LNCaP clone FGC (cell line): ENCODE measurements at places on chromosomes 16 and 17.

GRCh38 chr17:16425698-16426659 lies 10.6 kb downstream of the TRPV2 start:
- DNase-seq, result no peak

DNA sequence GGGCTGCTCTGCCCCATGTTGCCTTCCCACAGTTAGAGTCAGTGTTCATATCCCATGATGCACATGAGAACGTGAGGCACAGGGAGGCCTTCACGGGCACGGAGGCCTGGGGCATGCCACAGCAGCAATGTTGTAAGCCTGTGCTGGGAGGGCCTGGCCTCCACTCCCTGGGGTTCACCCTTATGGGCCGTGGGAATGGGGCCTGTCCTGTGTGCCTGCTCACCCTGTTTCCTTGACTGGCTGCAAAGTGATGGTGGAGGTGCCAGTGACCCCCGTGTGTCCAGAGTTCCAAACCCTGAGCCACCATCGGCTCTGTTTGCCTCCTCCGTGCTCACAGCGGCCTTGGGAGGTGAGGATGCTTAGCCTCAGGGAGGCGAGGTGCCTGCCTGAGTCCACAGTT lies 9.6 kb downstream of the POLR3E start:
- DNase-seq, result no peak

DNA sequence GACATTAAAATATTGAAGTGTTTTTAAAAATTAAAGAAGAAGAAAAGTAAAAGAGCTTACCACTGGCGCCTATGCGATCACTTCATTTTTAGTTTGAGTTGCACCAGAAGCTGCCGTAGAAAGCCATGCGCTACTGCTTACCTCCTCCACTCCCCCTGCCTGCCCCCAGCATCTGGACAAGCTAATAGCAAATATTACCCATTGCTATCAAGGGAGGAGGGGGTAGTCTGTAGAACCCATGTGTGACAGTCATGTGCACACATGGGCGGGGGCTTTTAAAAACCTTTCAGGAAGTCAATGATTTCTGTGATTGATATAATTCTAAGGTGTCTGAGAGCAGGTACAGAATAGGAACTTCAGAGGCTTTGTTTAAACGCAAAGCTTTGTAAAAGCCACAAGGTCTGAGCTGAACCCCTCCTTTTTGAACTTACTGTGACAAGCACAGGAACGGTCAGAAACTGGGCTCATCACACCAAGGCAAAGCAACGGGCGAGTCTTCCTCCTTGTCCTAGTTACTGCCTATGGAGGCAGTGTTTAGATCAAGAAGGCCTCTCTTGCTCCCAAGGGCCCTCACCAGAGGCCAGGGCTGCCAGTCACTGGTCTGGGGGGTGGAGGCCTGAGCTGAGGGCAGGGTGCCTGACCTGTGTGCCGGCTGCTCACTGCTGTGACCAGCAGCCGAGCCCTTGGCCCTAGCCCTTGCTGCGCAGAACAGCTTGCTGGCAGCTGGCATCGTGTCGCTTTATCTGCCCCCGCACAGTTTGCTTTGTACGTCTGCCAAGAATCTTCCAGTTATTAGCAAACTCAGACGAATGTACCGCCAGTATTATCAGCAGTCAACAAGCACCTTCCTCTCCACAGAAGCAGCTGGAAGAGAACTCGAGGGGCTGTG lies 15.0 kb downstream of the GINS2 start:
- peak; percentile 91 for DNase-seq

DNA sequence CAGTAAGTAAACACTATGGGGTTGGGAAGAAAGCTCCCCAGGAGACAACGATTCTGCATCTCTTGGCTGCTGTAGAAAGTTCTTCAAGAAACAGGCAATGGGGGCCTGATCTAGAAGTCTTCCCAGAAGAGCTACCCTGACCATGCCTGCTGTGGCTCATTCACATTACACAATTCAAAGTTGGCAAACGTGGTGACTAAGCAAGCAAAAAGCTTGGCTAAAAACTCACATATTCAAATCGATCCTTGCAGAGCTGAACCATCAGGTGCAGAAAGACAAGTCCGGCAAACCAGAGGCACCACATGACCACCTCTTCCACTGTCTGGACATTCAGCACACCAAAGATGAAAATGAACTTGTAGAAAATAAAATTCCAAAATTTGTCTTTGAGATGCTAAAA lies 16.1 kb downstream of the AMFR start:
- DNase-seq, result peak; percentile 65

DNA sequence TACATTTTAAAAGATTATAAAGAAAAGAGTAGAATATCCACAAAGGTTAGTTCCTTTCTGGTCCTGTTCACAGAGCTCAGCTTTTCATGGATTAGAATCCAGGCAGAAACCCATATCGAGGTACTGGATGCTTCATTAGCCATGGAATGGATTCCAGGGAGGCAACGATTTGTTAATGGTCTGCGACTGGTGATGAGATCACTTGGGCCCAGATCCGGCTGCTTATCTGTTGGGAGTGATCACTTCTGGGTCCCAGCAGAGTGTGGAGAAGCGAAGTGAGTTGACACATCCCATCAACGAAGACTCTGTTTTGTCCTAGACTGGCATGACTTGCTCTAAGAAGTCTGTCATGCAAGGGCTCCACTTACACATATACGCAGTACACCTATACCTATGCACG lies 165.8 kb downstream of the MAF start:
- DNase-seq, result no peak

DNA sequence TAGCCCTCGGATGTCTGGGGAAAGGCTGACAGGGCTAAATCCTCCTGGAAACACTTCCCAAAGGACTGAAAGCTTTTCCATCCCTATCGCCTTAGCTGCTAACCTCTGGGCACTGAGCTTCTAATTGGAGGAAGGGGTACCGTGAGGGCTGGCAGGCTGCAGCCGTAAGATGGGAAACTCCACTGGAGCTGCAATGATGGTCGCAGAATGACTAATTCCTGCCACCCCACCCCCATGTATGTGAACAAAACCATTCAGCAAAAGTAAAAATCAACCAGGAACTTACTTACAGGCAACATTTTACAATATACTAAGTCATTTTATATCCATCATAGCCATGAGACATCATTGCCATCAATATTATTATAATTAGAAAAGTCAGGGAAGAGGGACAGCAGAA lies 133.3 kb downstream of the ABCC12 start:
- no peak for DNase-seq

- no peak for DNase-seq
Measured at GRCh38 chr17:73985466-73986015, 217.9 kb upstream of the RPL38 start.

DNA sequence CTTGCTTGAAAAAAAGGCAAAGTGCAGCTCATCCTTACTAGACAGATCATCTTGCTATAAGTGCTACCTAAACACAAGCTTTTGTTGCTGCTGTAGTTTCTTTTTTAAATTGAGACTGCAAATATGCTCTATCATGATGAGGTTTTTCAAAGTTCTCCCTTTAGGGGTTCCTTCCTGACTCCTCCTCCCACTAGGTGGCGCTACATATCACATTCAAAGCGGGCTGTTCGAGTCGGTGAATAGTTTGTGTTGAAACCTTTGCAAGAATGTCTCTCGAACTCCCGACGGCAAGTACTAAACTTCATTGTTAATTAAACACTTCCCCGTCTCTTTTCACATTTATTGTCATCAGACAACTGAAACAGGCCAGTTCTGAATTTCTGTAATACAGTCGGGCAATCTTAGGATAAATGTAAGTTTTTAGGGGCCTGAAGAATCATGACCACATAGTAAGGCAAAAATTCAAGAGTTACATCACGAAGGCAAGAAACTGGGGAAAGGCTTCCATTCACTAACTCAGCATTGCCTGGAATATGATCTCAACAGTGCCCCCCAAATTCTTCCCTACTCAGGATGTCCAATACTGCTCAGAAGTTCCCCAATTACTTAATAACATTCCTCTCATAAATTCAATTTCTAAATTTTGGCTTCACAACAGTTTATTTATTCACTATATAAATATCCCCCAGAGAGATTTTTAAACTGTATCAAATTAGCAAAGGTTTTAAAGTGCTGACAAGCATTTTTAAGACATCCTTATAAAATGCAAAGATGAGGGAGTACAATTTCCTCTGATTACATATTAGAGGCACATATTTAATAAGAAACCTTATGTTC lies 6.7 kb downstream of the HS3ST3A1 start:
- peak; percentile 34 for DNase-seq

DNA sequence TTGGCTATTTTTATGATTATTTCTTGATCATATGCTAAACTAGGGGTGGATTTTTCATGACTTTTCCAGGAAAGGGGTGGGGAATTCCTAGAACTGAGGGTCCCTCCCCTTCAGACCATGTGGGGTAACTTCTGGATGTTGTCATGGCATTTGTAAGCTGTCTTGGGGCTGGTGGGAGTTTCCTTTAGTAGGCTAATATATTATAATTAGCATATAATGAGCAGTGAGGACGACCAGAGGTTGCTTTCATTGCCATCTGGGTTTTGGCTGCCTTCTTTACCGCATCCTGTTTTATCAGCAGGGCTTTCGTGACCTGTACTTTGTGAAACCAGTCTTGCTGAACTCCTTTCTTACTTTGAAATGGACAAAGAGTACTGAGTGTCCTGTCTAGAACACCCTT lies 40.4 kb upstream of the ABCA5 start:
- no peak for DNase-seq

DNA sequence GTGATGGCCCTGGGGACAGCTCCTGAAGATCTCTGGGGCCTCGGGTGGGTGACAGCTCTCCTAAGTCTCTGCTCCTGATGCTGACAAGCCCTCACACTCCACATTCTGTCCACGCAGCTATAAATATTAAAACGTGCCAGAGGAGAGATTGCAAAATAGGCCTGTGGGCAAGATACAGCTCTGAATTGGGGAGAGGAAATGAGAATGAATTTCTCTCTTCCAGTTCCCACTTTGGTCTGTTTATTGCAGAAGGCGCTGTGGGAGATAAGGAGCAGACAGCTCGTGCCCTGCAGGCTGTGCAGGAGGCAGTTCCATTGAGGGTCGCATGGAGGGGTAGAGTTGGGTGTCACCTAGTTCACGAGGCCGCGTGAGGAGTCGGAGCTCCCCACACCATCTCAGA lies 87.5 kb upstream of the SDK2 start:
- DNase-seq, result no peak

DNA sequence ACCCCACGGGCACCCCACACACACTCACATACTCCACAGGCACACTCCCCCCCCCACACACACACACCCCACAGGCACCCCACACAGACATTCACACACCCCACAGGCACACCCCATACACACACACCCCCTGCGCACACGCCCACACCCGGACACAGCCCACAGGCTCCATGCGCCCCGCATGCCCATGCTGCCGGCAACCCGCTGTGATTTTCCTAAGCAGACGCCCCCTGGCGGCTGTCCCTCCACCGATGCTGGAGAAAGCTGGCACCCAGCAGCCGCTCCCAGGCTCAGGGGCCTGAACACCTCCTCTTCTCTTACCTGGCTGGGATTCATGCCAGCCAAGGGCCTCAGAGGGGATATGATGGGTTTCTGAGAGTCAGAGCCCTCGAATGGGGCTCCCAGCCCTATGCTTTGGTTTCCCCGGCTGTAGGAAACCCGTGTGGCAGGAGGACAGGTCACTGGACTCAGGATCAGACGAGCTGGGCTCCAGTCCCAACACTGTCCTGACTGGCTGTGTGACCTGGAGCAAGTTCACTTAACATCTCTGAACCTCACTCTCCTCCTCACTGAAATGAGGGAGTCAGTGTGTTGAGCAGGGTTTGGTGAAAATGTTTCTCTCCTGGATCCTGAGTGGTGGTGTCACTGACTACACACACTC lies 19.6 kb upstream of the TNFRSF13B start:
- no peak for DNase-seq

- DNase-seq, result no peak
Measured at GRCh38 chr16:81435567-81435966, 9.0 kb upstream of the CMIP start.

DNA sequence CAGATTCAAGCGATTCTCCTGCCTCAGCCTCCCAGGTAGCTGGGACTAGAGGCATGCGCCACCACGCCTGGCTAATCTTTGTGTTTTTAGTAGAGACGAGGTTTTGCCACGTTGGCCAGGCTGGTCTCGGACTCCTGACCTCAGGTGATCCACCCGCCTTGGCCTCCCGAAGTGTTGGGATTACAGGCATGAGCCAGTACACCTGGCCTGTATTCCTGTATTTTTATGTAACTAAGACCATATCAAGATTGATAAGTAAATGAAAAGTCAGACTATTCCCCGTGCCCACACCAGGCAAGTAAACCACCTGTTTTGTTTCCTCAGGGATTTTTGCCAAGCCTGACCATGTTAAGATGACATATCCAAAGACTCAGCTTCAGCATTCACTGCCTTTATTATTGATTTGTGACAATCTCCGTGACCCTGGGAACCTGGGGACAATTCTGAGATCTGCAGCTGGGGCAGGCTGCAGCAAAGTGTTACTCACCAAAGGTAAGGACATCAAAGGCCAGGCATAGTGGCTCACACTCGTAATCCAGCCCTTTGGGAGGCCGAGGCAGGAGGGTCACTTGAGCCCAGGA lies 5.6 kb downstream of the MRM3 start:
- DNase-seq, result no peak

DNA sequence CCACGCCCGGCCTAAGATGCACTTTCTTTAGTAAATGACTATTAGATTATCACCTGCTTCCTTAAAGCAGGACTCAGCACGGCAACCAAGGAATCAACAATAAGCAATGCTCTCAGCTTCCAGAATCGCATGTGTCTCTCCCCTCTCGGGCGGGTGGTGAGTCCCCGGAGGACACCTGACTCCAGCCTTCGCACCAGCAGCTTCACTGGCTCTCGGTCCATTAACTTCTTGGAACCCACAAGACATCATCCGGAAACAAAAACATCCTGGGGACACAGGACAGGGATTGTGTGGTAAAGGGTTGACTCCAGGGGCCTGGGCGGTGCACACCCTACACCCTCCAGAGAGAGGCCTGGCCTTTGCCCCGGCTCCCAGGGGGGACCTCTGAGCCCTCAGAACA lies 22.7 kb downstream of the UTS2R start:
- DNase-seq, result no peak

GRCh38 chr17:2795441-2796163 lies 636 bp upstream of the RAP1GAP2 start:
- no peak for DNase-seq

DNA sequence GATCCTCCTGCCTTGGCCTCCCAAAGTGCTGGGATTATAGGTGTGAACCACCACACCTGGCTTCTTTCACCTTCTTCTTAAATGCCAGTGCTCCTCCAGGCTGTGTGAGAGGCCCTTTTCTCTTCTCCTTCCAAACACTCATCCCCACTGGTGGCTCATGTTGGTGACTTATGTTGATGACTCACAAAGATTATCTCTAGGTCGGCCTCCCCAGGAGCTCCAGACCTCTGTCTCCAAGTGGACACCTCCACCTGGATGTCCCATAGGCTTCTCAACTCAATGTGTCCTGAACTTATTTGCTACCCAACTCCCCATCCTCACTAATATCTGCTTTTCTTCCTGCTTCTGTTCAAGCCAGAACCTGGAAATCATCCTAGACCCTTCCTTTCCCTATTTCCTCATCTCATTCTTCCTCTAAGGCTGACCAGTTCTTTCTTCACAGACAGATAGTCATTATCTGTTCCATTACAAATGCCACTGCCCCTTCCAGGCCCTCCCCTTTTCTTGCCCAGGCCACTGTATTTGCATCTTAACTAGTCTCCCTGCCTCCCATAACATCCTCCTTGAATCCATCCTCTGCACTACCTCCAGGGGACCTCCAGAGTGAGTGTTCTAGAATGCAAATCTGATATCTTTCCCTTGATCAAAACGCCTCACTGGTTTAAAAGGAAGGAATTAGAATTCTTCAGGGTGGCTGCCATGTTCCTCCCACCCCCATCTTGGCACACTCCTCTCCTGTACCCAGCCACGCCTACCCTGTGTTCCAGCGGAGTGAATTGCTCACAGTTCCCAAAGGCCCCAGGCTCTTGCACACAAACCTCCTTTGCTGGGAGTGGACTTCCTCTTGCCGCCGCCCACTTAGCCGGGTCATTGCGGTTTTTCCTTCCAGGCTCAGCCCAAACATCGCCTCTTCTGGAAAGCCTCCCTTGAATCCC lies 34.8 kb upstream of the FBXO47 start:
- DNase-seq, result no peak
